ENCODE measurements at places on chromosomes 1 and 21.
A peak's percentile ranks its signal among the peaks of the same experiment; 100 is the strongest.

DNA sequence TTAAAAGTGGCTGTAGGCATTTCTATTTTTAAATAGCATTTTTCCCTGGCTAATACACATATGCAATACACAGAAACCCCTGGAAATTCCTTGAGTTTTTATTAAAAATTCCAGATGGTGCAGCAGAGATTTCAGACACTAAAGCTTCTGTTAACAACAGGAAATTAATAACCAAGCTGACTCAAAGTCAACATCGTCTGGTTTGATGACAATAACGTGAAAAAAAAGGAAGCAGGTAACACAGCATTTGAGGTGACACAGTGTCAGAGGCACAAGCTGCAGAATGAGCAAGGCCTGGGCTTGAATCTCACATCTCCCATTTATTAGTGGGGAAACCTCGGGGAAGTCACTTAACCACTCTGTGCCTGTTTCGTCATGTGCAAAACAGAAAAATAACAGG is 64.6 kb upstream of the GJB5 start:
- no peak for DNase-seq

DNA sequence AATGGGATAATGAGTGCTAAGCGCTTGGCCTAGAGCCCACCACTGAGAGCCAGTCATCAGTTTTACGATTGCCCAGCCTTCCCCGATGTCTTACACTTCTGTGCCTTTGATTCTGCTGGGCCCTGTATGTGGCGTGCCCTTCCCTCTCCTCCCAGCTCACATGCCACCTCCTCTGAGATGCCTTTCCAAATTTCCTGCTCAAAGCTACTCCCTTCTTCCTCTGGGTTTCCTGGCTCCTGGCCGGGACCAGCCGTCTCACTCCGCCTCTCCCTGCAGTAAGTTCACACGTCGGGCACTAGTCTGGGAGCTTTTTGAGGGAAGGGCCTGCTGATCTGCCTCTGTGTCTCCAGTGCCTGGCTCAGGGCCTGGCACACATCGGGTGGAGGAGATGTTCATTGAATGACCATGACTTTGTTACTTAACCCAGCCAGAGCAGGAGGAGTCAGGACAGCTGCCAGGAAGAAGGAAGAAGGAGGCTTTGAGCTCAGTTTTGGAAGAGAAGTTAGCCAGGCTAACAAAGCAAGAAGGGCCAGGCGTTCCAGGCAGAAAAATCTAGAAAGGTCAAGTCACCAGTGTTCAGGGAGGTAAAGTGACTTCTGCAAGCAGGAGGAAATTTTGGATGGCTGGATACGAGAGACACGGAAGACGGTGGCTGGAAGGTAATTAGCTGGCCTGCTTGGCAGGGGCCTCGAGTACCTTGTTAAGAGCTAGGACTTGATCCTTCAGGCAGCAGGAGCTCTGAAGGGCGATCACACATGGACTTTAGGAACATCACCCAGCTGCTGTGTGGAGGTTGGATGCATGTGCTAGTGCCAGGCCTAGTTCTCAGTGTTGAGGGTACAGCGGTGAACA is 63.6 kb downstream of the EPHB2 start:
- DNase-seq: peak; percentile 47

DNA sequence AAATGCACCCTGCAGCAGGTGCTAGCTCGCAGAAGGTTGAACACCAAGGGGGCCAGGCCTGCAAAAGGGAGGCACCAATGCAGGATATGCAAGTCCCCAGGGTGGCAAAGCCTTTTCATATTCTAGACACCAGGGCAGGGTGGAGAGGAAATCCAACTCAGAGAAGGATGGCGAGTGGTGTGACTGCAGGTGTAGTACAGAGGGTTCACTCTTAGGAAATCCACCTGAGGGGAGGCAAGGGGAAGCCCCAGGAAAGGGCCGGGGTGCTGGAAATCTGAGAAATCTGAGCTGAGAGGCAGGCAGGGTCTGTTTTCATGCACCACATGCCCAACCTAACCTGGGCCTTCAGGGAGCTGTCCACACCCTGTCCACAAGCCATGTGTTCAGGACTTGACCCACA is 163.2 kb upstream of the CTTNBP2NL start:
- no peak for DNase-seq

DNA sequence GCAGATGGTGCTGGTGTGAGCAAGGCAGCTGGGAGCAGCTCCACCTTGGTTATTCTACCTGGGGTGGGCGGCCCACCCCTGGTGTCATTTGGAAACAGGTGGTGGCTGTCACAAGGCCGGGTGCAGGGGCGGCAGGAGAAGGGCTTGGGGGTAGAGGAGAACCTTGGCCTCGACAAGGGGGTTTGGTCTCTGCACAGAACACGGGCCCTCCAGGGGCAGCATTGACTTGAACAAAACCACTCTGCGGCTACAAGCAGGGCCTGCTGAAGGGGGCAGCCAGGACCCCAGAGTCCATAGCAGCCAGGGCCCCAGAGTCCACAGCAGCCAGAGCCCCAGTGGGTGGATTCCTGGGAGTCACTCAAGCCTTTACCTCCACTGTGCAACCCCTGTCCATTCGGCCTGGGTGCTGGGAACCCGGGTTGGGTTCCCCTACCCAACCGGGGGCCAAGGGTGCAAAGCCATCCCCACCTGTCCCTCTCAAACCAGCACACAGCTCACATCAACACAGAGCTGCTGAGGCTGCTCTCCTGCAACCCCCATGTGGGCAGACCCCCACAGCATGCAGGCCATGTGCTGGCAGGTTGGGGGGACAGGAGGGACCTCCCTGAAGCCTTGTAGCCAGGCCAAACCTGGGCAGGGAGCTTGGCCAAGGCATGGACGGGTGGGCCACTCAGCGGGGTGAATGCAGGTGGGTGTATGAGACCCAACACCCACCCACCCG is 7.7 kb downstream of the TRIM11 start:
- DNase-seq: no peak

DNA sequence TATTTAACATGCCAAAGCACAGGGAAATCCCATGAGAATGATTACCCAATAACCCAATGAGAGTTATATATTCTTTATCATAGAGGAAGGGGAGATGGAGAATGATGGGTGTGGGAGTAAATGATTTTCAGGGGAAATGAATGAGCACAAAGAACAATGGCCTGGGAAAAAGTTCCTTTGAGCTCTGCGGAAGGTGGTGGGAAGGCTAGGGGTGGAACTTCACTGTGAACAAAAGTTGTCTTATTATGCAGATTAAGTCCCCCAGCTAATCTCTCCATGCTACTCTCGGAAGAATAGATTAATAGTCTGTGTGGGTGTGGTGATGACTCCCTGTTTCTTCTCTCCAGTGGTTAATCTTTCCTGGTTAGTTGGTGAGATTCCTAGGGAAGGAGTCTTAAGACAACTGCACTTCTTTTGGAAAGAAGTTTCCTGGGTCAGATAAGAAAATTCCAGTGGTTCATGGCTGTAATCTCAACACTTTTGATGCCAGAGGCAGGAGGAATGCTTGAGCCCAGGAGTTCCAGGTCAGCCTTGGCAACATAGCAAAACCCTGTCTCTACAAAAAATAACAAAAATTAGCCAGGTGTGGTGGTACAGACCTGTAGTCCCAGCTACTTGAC is 71.6 kb downstream of the DNTTIP2 start:
- no peak for DNase-seq

- no peak for DNase-seq
These were observed 69.4 kb downstream of the PUM1 start for GRCh38 chr1:30995990-30996612.

- DNase-seq: no peak
These were observed 31.3 kb upstream of the CLCA4 start for GRCh38 chr1:86515597-86515996.

DNA sequence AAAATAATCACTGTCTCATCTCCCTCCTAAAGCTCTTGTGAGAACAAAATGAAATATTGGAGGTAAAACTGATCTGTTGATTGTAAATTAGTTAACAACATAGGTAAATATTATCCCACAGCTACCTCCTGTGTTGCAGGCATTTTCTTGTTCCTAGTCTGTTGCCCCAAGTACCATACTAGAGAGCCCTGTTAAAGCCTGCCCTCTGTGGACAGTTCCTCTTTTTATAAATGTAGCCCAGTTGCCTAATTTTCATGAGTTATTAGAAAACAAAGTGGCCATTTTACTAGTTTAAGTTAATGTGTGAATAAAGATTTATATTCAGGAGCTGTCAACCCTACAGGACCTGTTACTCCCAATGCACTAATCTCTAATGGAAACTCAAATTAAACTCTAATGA is 180.0 kb upstream of the KCND3 start:
- DNase-seq: no peak

GRCh38 chr1:150176593-150176992 is 26.9 kb downstream of the PLEKHO1 start:
- no peak for DNase-seq

DNA sequence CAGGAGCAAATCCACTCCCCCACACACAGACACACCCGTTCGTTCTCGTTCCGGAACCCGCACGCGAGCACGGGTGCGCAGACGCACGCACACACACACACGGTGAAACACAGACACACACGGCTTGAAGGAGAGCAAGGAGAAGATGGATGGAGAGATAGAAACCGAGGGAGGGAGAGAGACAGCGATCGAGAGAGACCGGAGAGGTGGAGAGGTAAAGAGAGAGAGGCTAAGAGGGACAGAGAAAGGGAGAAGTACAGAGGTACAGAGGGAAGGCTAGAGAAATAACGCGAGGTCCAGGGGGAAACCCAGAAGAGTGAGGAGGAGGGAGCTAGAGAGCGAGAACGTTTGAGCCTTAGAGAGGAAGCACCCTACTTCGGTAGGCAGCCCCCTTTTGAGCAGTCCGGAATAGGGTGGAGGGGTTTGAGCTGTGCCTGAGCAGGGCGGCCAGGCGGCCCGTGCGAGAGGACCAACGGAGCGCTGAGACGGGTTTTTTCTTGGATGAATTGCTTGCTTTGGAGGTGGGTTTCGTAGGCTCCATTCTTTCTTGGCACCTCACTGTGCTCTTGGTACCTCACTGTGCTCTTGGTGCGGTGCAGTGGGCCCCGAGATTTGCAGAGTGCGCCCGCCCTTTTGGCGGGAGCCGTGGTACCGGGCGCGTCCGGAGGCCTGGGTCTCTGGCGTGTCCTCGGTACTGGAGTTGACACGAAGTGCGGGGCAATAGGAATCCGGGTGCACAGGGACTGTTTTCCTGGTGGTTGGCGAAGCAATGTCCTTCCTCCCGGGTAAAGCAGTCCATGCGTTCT is 88.4 kb upstream of the RHOU start:
- no peak for DNase-seq

- DNase-seq: no peak
These were observed 8.8 kb downstream of the MAGI3 start for GRCh38 chr1:113399062-113399583.

DNA sequence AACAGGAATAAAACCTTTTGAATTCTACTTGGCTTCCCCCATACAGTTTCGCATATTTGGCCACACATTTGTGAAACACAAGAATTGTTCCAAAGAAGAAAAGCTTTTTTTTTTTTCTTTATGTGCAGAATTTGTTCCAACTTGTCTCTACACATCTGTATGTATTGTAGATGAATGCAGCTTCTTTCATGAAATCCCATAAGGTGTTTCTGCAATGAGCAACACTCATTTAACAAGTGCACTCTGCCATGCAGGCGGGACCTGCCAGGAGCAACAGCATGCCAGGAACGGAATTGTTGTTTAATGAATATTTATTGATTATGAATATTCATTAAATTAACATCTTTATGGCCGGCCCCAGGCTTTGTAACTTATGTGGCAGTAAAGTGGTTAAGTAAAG is 1075.0 kb downstream of the TTLL7 start:
- no peak for DNase-seq

- no peak for DNase-seq
These were observed 222.0 kb downstream of the SDCCAG8 start for GRCh38 chr1:243477731-243478290.

DNA sequence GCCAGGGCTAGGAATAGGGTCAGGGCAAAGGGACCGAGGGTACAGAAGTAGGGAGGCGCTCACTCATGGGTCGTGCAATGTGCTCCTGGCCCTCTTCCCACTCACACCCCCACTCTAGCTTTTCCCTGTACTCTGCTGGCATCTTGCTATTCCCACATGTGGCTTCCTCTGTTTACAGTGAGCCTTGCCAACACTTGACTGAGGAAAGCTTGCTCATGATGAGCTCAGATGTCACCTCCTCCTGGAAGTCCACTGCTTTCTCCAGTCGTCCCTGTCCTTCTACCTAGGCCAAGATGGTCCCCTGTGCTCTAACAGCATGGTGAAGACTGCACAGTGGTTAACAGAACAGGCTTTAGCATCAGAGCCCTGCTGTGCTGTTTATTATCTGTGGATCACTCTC is 8.0 kb upstream of the RIMS3 start:
- no peak for DNase-seq

DNA sequence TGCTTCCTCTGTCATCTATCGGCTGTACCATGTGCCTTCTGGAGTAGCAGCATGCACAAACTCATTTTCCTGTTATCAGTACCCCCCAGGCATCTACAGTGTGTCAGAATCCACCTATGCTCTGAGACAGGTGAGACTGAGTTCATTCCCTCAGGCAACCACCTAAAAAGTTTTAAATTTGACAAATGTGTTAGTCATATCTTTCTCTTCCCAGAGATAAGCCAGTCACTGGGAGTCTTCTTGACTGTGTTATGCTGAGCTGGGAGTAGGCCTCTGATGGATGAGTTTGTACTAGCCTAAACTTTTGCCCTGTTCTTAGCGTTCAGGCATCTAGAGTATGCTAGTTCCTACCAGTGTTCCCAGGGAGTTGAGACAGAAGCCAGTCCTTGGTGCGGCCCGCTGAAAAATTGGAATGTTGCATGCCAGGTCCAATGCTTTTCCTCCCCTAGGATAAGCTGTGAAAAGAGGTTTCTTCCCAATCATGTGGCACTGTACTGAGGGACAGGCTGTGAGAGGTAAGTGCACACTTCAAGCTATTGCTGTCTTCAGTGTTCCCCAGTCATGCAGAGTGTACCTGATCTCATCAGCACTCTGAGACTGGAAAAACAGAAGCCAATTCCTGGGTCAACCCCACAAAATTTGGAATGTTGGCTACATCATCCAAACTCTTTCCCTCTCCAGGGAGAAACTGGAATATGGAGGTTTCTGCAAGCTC is 1202.3 kb downstream of the NCAM2 start:
- DNase-seq: no peak

DNA sequence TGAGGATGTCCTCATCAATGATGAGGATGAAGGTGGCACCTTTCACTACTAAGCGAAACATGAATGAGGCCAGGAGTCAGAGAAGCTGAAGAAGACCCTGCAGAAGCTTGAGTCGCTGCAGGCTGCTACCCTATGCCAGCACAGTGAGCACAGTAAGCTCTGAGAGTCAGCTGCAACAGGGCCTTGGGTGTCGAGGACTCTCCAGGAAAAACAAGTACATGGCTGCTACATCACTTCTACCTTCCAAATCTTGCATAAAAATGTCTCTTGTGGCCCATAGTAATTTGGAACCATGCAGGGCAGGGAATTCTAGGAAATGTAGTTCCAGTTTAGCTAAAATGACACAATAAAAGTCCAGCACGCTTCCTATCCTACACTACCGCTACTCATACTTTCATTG is 51.5 kb upstream of the KIRREL1 start:
- DNase-seq: no peak

- no peak for DNase-seq
These were observed 35.1 kb upstream of the EYA3 start for GRCh38 chr1:28123461-28123961.

DNA sequence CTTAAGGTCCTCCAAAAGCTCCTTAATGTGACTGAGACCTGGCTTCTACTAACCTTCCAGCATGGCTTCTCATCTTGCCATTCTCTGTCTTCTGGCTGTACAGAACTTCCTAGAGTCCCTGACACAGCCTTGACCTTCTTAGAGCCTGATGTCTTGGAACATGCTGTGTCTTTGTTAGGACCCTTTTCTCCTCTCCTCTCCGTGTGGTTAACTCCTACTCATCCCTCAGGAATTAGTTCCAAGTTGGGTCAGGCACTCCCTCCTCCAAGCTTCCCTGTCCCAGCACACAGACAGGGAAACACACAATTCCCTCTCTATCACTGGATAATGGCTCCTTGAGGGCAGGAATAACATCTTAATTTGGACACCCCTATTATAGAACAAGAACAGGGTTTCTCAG is 275.4 kb upstream of the USP24 start:
- DNase-seq: no peak

Measured in AG09319 (cell line).